Activated T-helper 17 cell treated with anti-CD3 and anti-CD28 coated beads, Interleukin-2, amount 50 U/mL, for 72 hours (primary cell): ENCODE measurements at places on chromosomes 3 and 15. TPM values are rescaled to one million over a fixed set of nuclear protein-coding genes. Genes with fewer than 3 reads are reported as not detected.

The PDZRN3 gene
- total RNA-seq = not detected

The ALPK3 gene
- total RNA-seq = 1.1 TPM

The SLC15A2 gene
- 7.5 TPM for total RNA-seq

The SI gene
- not detected for total RNA-seq

The GORASP1 gene
- total RNA-seq = 24.2 TPM

The ZBED2 gene
- 664 TPM for total RNA-seq

The PCLAF gene
- 101 TPM for total RNA-seq

The DPPA2 gene
- not detected for total RNA-seq

The ADGRG7 gene
- total RNA-seq = not detected

The MAGEF1 gene
- 7.4 TPM for total RNA-seq

The TTLL13 gene
- total RNA-seq = 1.3 TPM

The XCR1 gene
- total RNA-seq = 0.04 TPM

The P2RY14 gene
- 0.90 TPM for total RNA-seq

The PPP2R3A gene
- total RNA-seq = 0.79 TPM

The USP50 gene
- not detected for total RNA-seq

The CHAC1 gene
- 2.4 TPM for total RNA-seq

The CGNL1 gene
- not detected for total RNA-seq

The CADPS gene
- not detected for total RNA-seq

The KBTBD13 gene
- not detected for total RNA-seq

The LDHAL6B gene
- total RNA-seq = not detected

The NAA50 gene
- total RNA-seq = 62.1 TPM

The MYZAP gene
- not detected for total RNA-seq

The SNTN gene
- total RNA-seq = not detected

The GRM2 gene
- 0.73 TPM for total RNA-seq
